T-helper 9 cell (primary cell): ENCODE measurements at places on chromosomes 2 and 18.

- DNase-seq = no peak
Measured at GRCh38 chr2:140597836-140598235, 1533.0 kb downstream of the LRP1B start.

DNA sequence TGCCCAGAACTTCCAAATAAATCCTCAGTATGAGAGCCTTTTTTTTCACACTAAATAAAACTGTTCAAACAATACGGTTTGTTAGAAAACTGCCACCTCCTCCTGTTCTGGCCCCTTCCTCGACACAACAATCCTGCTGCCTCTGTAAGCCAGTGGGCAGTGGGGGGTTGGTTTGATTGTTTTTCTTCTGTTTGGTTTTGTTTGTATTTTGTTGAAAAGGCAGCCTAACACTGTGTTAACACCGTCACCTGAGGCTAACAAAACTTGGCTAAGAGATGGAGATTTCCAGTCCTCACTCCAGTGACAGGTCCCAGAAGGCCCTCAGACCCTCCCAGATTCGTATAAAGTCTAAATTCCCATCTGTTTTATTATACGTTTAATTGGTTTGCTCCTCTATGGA, 402.1 kb downstream of the ZNF521 start:
- no peak for DNase-seq

DNA sequence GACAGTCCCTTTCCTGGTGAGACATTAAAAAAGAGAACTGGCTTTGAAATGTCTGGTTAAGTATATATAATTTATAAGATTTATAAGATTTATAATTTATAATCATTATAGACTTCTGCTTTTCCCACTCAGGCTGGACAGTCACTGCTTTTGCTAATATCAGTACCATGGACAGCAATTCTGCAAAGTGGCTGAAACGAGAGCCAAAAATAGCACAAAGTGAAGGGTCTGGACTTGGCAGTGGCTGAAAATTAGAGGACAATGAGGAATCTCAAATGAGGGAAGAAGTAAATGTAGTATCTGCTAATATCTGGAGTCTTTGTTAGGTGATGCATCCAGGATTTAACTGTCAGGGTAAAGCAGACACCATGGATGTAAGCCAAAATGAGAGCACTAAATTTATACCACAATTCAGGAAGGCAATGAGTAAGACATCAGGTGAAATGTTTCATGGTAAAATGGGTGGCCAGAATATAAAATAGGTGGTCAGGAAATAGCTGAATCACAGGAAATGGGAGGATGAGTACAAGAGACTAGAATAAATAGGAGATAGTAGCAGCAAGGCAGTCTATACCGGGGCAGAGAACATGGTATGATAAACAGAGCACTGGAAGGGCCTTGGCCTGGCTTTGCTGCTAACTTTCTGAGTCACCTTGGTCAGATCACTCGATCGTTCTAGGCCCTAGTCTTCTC, 39.6 kb upstream of the BOD1L2 start:
- DNase-seq = no peak

- DNase-seq = no peak
Measured at GRCh38 chr2:86584151-86584913, 21.1 kb upstream of the CHMP3 start.

DNA sequence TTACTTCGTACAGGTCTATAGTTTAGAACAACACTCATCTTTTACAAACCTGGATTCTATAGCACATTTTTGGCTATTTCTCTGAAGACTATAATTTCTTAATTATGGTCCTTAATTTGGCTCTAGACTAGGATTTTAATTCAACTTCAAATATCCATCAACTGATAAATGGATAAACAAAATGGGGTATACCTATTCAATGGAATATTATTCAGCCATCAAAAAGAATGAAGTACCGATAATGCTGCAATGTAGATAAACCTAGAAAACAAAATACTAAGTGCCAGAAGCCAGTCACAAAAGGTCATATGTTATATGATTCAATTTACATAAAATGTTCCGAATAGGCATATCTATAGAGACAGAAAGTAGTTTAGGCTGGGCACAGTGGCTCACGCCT, 15.2 kb upstream of the RIF1 start:
- DNase-seq = no peak

DNA sequence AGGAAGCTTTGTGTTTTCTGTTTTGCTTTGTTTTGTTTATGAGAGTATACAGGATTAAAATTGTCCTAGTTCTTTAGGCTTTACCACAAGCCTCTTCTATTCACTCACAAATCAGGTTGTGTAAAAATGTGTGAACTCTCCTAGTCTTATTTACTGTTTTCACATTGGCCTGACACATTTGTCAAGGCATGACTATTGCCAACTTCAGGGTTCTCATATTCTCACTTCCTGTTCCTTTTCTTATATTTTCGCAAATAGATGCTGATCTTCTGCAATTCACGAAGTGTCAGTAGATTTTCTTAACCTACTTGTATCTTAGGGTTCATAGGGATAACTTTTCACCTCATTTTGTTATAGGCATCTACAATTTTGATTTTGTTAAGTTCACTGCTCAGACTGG, 67.1 kb downstream of the CCDC102B start:
- no peak for DNase-seq
